ENCODE measurements at places on chromosomes 7 and 10.

DNA sequence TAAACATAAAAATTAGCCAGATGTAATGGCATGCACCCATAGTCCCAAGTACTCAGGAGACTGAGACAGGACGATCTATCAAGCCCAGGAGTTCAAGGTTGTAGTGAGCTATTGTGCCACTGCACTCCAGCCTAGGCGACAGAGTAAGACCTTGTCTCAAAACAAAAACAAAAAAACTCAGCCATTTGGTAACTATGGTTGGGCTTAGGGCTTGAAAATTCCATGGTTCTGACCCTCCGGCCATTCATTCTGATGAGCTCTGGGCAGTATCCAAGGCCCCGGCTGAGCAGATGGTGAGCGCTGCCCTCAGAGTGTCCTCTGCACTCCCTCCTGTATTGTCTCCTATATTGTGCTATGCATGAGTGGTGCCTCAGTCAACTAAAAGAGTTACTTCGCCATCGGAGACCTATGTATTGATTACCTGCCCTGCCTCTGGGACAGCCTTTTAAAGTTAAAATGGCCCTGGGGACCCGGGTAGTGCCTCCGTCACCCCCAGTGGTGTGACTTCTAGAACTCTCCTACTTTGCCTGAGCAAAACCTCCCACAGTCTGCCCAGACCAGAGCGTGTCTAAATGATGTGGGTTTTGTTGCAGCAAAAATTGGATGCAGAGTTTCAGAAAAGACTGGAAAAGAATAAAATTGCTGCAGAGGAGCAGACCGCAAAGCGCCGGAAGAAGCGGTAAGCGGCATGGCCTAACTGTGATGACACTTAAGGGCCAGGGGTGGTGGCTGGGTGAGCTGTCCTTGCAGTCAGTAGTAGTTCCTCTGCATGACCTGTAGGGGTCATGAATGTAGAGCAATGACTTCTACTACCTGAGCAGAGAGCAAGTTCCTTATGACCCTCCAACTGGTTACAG lies 8.1 kb downstream of the PRKRIP1 start:
- no peak for DNase-seq

- DNase-seq = no peak
Observed at GRCh38 chr10:87913156-87913921, 49.9 kb downstream of the PTEN start.

DNA sequence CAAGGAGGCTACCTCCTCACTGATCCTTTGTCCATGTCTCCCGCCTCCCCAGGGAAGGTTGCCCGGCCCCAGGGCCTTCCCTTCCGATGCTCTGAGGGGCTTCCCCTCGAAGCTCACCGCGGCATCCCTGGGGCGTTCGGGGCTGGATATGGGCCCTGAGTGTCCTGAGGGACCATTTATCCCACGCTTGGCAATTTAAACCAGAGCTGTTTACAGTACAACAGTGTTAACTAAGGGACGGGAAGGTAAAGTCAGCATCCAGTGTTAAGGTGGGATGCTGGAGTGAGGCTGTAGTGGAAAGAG lies 92.0 kb downstream of the TCERG1L start:
- DNase-seq = no peak

DNA sequence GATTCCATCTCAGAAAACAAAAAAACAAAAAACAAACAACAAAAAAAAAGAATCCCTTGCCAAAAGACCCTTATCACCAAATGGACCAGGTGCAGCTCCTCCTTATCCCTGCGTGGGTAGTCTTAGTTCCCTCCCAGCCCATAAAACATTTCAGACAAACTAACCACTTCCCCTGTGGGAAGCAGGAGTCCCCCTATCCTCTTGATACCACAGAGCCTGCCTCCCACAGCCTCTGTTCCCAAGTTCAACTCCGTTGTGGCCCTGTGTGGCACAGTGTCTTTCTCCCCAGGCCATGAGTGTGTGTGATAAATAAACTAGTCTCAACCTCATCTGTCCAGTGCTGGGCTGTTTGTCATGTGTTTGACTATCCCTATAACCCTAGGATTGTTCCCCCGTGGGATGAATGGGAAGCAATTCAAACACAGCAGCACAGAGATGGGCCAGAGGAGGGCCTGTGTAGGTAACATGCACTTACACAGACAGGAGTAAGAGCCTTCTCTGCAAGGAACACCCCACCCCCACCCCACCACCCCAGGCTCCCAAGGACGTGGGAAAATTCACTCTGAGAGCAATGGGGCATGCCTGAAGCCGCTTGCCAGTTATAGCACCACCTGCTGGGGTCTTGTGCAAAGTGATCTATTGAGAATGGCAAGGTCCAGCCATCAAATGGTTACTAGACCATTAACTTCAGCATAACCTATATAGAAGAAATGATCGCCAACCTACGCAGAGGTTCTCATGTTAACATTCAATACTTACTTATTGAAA lies 147.1 kb upstream of the GHITM start:
- no peak for DNase-seq

DNA sequence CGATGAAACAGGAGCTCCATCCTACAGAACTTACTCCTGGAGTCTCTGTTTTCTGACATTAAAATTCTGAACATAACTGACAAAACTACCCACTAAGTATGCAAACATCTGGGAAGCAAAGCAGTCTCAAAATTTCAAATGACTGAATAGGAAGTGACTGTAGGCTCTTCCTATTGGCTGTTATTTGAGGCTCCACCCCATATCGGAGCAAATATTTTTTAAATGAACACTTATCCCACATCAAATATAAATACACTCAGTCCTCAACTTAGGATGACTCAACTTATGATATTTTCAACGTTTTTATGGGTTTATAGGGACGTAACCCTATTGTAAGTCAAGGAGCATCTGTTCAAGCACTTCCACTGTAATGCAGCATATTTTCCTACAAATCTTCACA lies 8.8 kb downstream of the HSPA12A start:
- no peak for DNase-seq

DNA sequence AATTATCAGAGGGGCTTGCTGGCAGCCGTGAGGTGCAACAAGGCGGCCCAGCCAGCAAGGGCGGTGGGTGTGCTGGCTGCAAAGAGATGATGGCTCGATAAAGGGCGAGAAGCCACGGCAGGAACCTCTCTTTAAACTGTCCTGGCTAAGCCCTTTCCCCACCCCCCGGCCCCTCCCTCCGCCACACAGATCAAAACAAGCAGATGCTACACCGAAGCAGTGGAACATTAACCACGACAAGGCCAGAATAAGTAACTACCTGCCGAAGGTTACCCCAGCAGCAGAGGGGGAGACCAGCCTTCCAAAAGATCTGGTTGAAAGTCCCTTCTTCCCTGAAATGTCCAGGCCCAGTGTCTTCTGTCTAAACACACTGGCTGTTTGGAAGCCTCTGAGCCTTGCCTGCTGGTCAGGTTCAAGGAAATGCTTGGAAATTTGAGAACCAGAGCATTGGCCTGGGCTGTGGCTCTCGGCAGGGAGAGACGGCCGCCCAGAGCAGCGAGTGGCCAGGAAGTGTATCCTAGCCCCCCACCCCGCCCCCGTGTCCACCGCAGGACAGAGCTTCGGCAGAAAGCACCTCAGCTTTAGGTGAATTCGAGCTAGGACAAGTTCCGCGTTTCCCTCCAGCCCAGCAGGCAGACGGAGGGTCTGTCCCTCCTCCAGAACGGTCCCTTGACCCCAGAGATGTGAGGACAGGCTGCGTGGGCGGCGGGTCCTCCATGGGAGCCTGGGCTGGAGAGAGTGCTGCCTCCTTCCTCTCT lies 2.1 kb downstream of the FAM20C start:
- no peak for DNase-seq

DNA sequence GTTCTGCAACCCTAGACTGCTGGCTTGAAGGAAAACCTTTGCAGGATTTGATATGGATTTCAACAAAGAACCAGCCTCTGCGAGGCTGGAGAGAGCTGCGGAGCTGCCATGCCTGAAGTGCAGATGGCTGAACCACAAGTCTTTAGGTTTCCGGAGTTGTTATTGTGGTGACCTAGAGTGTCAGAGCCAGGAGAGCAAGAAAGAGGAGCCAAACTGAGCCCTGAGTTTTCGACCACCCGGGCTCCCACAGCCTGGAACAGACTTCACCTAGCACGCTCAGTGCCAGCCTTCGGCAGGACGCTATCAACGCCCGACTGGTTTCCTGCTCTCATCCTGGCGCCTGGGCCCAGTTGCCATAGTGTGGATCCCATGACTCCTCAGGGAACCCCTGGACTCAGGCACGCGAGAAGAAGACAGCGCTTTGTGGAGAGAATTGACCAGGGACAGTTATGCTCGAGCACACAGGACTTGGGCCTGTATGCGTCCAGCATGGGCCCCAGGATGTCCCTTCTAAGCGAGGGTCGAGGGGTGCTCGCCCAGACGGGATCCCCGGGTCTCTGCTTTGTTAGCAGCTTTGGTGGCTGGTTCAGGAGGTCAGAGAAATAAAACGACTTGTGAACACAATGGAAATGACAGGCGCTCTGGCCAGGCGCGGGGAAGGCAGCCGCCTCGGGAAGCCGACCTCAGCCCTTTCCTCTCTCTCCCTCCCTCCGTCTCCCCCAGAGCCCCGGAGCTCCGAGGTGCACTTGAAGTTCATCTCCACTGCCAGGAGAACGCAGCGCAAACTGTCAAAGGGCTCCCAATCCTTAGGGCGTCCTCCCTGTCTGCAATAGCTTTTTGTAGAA lies 1.8 kb upstream of the GAD2 start:
- no peak for DNase-seq

DNA sequence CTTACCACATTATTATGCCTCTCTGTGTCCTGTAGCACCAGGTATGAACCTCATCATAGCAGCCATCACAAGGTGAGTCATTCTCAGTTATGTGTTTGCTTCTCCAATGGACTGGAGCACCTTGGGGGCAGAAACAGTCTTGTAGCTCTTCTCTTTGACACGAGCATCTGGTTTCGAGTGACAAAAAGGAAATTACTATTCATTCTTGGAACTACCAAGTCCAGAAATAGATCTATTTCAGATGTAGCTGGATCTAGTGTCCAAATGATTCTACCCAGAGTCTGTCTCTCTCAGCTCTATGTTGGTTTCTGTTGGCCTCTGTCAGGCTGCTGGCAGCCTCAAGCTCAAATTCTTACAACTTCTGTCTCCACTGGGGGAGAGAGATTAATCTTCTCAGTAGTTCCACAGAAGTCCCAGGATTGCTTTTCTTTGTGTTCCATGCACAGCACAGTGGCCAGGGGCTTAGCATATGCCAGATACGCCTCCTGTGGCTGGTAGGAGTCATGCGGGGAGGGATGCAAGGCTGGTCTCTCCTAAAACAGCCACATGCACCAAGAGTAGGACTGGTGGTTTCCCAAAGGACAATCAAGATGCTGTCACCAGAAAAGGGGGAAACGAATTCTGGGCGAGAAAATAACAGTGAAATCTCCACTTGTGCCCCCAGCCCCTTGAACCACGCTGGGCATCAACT lies 37.2 kb upstream of the PAPSS2 start:
- DNase-seq = no peak

Measured in cortex of kidney (tissue), 1 donor.